T1000 (cell line): ENCODE measurements at places on chromosomes 4 and X.

- DNase-seq = no peak
These were observed 73.3 kb downstream of the PRPS1 start for GRCh38 chrX:107701493-107702121.

GRCh38 chrX:150262456-150262855, 100.7 kb upstream of the MAMLD1 start:
- no peak for DNase-seq

DNA sequence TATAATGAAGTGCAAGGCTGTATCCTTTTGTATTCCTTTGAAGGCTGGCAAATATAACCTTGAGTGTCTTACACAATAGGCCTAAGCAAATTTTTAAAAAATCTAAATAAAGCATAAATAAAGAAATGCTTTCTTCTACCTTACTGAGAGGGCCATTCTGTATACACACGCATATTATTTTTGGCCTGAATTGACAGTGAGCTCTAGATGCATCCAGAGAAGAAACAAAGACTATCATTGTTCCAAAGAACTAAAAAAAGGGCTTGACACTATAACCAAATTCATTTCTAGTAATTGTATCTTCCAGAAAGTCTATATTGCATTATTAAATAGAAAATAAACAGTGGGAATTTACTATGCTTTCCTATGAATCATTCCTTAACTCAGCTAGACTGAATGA, 100.2 kb downstream of the MAGEB17 start:
- DNase-seq = no peak

- no peak for DNase-seq
These were observed 8.8 kb downstream of the FAM53A start for GRCh38 chr4:1675136-1675801.

- no peak for DNase-seq
These were observed 56.7 kb upstream of the ATOH1 start for GRCh38 chr4:93771640-93772411.

- no peak for DNase-seq
These were observed 275.7 kb upstream of the RASGEF1B start for GRCh38 chr4:81747242-81747930.

DNA sequence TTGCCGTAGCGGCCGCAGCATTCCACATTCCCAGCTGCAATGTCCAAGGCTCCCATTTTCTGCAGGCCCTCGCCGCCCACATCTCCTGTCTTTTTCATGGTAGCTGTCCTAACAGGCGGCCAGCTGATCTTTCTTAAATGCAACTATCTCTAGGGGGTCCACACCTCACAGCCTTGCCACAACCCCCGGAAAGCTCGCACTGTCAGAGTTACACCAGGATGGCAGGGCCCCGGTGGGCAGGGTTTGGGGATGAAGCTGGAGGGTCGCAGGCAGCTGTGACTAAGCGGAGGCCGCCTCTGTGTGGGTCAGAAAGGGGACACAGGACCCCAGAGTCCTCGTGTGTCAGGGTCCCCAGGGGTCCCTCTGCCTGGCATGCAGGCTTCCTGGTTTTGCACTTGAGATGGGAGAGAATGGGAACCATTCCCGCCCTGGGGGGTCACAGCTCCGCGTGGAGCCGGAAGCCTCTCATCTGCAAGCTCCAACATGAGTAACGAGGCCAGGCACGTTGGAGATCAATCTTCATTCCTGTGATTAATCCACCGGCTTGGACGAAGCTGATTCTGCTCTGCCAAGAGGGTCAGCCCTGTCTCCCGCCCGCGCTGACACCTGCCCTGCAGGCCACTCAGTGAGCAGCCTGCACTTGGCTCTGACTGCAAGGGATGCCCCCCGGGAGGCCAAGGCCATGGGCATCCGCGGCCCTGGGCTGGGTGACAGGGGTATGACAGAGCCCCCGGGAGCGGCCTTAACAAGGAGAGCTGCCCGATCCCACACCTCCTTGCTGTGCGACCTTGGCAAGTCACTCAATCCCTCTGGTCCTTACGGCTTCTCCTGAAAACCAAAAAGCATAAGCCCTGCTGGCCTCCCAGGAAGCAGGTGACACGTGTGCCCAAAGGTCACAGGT, 97.9 kb downstream of the ADRA2C start:
- no peak for DNase-seq

- no peak for DNase-seq
These were observed 549.8 kb upstream of the LCORL start for GRCh38 chr4:18571301-18571761.

DNA sequence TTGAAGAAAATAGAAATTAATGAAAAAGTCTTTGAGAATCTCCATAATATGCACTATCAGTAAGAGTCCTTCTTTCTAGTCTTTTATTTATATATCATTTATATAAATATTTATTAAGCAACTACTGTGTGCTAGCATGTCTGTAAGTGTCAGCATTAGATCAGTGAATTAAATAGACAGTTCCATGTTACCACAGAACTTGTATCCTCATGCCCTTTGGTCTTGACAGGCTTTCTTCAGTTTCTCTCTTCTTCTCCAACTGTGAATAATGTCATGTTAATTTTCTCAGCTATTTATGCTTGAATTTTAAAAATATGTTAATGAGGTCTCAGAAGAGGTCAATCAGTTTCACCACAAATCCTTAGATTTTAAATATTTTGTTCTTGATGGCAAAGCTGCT, 389.6 kb upstream of the TRAM1L1 start:
- no peak for DNase-seq

DNA sequence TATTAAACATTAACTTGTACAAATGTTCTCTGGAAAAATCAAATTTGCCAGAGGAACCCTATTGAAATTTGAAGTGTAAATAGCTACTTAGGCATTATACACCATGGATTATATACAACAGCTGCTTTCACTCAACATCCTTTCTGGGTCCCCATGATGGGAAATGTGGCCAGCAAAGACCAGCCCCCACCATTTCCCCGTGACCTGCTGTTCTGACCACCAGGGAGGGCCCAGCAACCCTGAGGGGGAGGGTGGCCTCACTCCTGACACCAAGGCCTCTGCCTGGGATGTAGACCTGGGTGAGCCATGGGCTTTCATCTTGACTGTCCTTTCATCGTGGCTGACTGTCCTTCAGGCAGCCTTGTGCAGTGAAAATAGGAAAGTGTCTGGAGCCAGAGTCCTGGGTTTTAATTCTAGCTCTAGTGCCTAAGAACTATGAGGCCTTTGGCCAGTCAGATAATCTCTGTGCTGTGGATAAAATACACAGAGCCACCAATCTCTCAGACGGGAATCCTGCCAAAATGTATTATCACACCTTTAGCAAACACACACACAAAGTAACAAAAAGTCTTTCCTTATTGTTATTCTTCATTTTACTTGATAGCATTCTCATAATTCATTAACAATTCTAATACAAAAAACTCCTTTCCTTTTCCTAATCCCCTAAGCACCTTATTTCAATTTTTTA, 45.1 kb downstream of the NR3C2 start:
- no peak for DNase-seq

- no peak for DNase-seq
These were observed 1.2 kb upstream of the SLC7A11 start for GRCh38 chr4:138243369-138243768.

DNA sequence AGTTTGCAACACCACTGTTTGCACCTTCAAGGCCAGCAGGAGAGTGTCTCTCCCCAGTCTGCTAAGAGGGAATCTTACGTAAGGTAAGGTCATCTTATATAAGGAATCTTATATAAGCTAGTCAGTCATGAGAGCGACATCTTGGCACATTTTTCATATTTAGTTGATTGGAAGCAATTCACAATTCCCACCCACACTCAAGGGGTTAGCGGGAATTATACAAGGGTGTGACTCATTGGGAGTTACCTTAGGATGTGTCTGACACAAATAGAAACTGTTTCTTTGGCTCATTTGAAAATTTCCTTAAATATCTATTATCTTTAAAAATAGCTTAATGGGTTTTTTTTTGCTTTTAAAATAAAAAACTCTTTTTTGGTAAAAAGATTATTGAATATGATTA, 62.1 kb upstream of the GRPR start:
- DNase-seq = no peak

DNA sequence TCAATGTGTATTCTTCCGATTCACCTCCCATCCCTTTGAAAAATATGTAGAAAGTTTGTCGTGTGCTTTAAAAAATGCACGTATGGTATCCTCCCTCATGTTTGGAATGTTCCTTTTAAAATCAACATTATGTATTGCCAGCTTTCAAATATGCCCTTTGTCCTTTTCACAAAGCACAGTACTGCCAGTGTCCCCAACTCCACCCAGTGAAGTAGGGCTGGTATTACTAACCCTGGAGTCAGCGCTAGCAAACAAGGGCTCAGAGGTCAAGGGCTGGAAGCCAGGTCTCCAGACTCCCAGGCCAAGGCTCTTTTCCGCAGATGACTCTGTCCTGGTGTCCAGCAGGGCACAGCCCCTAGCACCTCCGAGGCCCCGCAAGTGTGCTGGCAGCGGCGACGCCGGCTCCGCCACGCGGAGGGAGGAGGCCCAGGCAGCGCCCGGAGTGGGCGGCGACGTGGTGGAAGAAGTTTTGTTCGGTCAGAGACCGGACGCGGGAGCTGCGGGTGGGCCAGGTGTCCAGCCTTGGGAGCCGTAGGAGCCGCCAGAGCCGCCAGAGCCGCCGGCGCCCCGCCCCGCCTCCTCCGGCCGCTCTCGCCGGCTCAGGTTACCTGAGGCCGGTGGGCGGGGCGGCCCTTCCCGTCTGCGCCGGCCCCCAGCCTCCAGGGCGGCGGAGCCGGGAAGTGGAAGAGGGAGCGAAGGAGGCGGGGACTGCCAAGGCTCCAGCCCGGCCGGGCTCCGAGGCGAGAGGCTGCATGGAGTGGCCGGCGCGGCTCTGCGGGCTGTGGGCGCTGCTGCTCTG, at the start of gene IL13RA1:
Gene IL13RA1 (plus strand): TSS at position 720 of the 799 bp plus-strand sequence. CDS start 33 bp downstream, at position 753.
- DNase-seq = peak; percentile 47
